Natural killer cell (primary cell): ENCODE measurements at places on chromosomes 3 and 15. TPM values are rescaled to one million over a fixed set of nuclear protein-coding genes. Genes with fewer than 3 reads are reported as not detected.

DNA sequence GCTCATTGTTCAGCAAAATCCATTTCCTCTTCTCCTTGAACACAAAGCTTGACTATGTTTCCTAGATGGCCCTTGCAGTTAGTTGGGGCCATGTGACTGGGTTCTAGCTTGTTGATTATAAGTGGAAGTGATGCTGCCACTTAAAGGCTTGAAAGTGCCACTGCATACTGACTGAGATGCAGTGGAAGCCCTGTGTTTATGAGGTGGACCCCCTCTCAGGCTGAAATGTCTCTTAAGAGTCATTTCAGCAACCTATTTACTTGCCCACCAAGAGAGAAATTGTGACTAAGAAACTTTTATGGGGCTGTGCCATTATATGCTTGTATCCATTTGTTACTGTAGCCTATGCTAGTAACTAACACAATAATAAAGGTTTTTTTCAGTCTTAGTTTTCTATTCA lies 8.4 kb upstream of the ANP32A start:
- DNase-seq = no peak
- no peak overlapping the region for H3K4me3 ChIP-seq
- peaks cover 3% of the 10 kb centered on the region for H3K27me3 ChIP-seq
- H3K4me1 ChIP-seq = no peaks in the 10 kb centered on the region
- H3K27ac ChIP-seq = no peak overlapping the region
- H3K36me3 ChIP-seq = no peaks in the 10 kb centered on the region

DNA sequence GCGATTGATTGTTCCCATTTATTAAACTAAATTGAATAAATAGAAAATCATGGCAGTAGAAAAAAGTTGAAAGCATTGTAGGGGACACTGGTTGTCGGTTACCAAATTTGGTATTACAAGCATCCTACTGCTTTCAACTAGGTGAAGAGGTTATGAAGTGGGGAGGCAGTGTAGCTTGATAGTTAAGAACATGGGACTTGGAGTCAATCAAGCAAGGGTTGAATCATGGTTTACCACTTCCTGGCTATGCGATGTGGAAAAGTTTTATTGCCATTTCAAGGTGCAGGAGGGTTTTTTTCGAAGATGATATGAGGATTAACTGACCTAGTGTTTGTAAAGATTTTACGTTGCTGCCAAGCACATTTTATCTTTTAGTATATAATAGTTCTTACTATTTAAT lies 318.2 kb upstream of the KCNH8 start:
- no peaks in the 10 kb centered on the region for H3K27me3 ChIP-seq
- no peak overlapping the region for H3K27ac ChIP-seq
- no peaks in the 10 kb centered on the region for H3K4me1 ChIP-seq
- H3K36me3 ChIP-seq = no peaks in the 10 kb centered on the region

DNA sequence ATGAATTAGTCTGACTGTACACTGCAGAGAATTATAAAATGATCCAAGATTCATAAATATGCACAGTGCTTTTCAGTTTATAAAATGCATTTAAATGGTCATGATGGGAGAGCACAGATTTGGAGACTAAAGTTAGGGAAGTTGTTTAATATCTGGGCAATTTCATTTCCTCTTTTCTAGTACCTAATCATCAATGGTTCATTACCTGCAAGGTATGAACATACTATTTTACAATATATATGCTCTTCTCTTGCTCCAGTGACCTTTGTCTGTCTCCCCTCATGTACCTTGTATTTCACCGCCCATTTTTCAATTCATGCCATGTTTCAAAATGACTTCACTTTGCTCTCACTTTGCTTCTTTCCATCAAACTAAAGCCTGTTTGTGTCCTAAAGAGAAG lies 114.5 kb downstream of the SUCNR1 start:
- no peak overlapping the region for H3K4me3 ChIP-seq
- no peaks in the 10 kb centered on the region for H3K4me1 ChIP-seq
- H3K27me3 ChIP-seq = no peaks in the 10 kb centered on the region
- H3K36me3 ChIP-seq = no peaks in the 10 kb centered on the region

GRCh38 chr3:101973163-101973505 lies 123.8 kb downstream of the NFKBIZ start:
- no peak overlapping the region for H3K27ac ChIP-seq
- no peaks in the 10 kb centered on the region for H3K27me3 ChIP-seq
- H3K4me3 ChIP-seq = no peak overlapping the region
- DNase-seq = no peak
- no peaks in the 10 kb centered on the region for H3K4me1 ChIP-seq

DNA sequence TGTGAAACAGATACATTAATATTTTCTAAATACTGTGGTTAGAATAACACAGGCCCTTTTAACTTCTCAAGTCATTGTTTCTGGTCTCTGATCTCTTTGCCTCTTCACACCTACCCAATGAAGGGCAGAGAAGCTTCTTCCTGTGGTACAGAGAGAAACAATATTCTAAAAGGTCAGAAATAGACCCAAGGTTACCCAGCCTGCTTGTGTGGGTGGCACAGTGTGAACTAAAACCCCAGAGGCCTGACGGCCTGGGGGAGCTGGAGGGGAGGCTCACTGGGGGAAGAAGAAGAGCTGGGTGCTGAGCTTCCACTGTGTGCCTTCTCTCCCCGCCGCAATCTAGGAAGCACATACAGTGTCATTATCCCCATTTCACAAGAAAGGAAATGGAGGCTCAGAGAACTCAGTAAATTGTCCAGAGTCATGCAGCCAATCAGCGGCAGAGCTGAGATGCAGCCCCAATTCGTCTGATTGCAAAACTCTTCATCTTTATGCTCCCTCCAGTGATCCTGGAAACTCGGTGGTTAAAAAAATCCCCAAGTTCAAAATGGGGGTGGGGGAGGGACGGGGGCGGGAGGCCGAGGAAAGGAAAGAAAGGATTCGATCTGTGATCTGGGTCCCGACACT lies 64.1 kb upstream of the HEG1 start:
- H3K4me1 ChIP-seq = peaks cover 70% of the 10 kb centered on the region
- H3K27me3 ChIP-seq = no peaks in the 10 kb centered on the region
- peak overlapping the region; percentile 79 for H3K27ac ChIP-seq
- H3K4me3 ChIP-seq = no peak overlapping the region

DNA sequence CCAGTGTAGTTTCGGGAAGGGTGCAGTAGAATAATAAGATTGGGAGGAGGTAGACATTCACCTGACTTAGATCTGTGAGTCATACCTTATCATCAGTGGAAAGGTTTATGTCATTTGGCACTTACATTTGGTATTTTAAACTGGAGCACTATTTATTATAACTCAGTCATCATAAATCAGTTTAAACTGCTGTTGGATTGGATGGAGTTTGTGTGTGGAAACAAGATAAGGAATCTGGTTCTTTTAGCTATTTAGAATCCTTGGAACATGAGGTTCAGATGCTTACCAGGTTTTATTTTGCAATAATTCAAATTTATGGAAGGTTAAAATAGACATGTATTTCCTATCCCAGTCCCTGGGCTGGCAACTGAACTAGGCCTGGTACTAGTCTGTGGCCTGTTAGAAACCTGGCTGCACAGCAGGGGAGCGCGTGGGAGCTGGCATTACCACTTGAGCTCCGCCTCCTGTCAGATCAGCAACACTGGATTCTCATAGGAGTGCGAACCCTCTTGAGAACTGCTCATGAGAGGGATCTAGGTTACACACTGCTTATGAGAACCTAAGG lies 34.5 kb downstream of the ZFAND6 start:
- H3K27me3 ChIP-seq = no peaks in the 10 kb centered on the region
- H3K4me3 ChIP-seq = no peak overlapping the region
- no peaks in the 10 kb centered on the region for H3K36me3 ChIP-seq
- no peak for DNase-seq
- peaks cover 4% of the 10 kb centered on the region for H3K4me1 ChIP-seq
- H3K27ac ChIP-seq = no peak overlapping the region

CYP11A1 gene
- not detected for total RNA-seq

ANKUB1 gene
- not detected for total RNA-seq

MCF2L2 gene
- 4.9 TPM for total RNA-seq

DNA sequence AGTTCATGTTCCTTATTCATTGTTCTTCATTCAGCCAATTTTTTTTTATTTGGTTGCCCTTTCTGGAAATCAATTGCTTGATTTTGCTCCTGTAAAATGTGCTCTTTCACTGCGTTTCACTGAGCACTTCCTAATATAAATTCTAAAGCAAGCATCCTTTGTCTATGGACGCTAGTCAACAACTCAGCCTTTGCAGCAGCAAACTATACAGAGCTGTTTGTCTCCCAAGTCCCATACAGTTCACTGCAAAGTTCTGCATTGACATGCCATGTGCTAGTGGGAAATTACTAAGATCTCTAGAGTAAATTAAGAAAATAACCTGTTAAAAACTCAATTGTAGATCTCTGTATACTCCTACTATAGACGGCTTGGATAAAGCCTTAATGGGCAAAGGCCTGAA lies 130.1 kb upstream of the BHLHE40 start:
- H3K36me3 ChIP-seq = no peaks in the 10 kb centered on the region
- no peaks in the 10 kb centered on the region for H3K27me3 ChIP-seq
- peaks cover 40% of the 10 kb centered on the region for H3K4me1 ChIP-seq
- DNase-seq = no peak
- H3K4me3 ChIP-seq = no peak overlapping the region

TBC1D23 gene
- total RNA-seq = 45.4 TPM

MUC20 gene
- 11.4 TPM for total RNA-seq

- DNase-seq = no peak
- H3K36me3 ChIP-seq = no peaks in the 10 kb centered on the region
- no peak overlapping the region for H3K27ac ChIP-seq
- H3K4me1 ChIP-seq = no peaks in the 10 kb centered on the region
- H3K4me3 ChIP-seq = no peak overlapping the region
- no peaks in the 10 kb centered on the region for H3K27me3 ChIP-seq
These were observed 68.8 kb upstream of the ALDH1A3 start for GRCh38 chr15:100810831-100811230.

DNA sequence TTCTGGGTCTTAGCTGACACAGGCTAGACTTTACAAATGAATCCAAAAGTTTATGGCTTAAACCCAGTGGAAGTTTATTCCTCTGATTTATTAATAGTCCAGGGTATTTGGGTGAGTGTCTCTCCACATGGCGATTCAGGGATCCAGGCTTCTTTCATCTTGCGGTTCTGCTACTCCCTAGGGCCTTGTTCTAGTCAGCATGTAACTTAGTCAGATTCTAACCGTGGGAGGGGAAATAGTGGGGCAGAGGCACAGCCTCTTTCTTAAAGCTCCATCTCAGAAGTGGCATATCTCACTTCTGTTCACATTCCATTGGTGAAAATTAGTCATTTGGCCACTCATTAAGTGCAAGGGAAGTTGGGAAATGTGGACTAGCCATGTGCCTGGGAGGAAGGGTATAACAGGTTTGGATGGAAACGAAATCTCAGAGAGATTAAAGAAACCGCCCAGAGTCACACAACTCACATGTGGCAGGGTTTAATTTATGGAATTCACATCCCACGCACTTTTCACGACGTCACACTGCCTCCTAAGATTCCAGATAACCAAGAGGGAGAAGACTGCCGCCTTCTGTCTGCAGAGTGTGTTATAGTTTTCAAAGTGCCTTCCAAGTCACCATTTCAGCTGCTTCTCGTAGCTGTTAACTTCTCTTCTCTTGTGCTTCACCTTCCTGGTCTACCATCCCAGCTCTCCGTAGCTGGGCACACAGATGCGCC lies 11.4 kb upstream of the RASGRF1 start:
- H3K27ac ChIP-seq = no peak overlapping the region
- DNase-seq = no peak
- no peaks in the 10 kb centered on the region for H3K4me1 ChIP-seq
- H3K36me3 ChIP-seq = no peaks in the 10 kb centered on the region
- no peaks in the 10 kb centered on the region for H3K27me3 ChIP-seq
